ENCODE measurements at places on chromosomes 6 and 20. TPM values are rescaled to one million over a fixed set of nuclear protein-coding genes. Genes with fewer than 3 reads are reported as not detected.

Gene TAF4
- total RNA-seq: 20.0 TPM

Gene EYS
- 13.2 TPM for total RNA-seq

Gene DDAH2
- 266 TPM for total RNA-seq

Gene ISM1
- 0.32 TPM for total RNA-seq

Gene BTN1A1
- not detected for total RNA-seq

Gene CASS4
- total RNA-seq: not detected

Measured in glutamatergic neuron (in vitro differentiated cells).